Thoracic aorta (tissue), 2 donors: ENCODE measurements at places on chromosomes 11 and 22.

GRCh38 chr11:131064373-131064991 lies 148.2 kb upstream of the SNX19 start:
- no peaks in the 10 kb centered on the region for H3K4me1 ChIP-seq
- H3K27me3 ChIP-seq = no peaks in the 10 kb centered on the region
- no peak overlapping the region for H3K4me3 ChIP-seq
- no peaks in the 10 kb centered on the region for H3K36me3 ChIP-seq

GRCh38 chr11:15967966-15968365 lies 388.4 kb downstream of the SOX6 start:
- H3K4me3 ChIP-seq = no peak overlapping the region
- peak overlapping the region; percentile 19 for H3K27ac ChIP-seq
- H3K36me3 ChIP-seq = no peaks in the 10 kb centered on the region
- no peak for DNase-seq
- H3K27me3 ChIP-seq = no peaks in the 10 kb centered on the region

DNA sequence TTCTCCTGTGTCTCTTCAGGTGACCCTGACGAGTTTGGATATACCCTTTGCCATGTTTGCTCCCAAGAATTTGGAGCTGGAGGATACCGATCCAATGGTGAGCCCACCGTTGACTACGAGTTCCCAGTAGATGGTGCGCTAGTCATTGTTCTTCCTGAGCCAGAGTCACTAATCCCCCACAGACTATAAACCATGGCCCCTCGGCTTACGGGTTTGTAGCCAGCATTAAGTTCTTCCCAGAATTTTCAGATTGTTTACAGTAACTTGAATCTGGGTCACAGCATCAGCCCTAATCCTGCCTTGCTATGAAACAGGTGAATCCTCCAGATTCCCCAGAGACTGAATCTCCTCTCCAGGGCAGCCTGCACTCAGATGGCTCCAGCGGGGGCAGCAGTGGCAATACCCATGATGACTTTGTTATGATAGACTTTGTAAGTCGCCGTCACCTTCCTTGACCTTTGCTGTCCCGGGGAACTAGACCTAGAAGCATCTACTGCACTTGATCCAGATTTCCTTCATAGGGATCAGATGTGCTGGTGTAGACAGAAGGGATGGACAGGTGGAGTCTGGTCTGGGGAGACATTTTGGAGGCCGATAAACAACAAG lies 31.8 kb downstream of the ARHGAP1 start:
- no peak overlapping the region for H3K4me3 ChIP-seq
- H3K36me3 ChIP-seq = peaks cover 64% of the 10 kb centered on the region
- DNase-seq = no peak
- no peaks in the 10 kb centered on the region for H3K27me3 ChIP-seq
- H3K4me1 ChIP-seq = peaks cover 11% of the 10 kb centered on the region

DNA sequence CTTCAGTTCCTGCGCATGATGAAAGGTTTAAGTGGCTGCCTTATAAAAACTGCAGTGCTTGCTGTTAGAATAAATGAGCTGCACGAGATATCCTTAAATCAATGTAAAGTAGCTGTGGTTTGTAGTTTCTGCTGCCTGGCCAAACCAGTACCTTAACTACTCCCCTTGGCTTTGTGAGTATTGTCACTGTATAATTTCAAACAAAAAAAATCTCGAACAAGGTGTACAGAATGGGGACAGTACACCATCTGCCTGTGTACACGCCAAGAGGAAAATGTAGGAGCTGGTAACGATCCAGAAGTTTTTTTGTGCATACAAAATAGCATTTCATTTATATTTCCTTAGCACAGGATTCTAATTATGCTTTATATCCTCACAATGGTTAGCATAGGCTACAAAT lies 20.6 kb upstream of the NDUFC2 start:
- H3K4me3 ChIP-seq = no peak overlapping the region
- peaks cover 5% of the 10 kb centered on the region for H3K36me3 ChIP-seq
- DNase-seq = no peak
- H3K4me1 ChIP-seq = no peaks in the 10 kb centered on the region
- H3K27ac ChIP-seq = no peak overlapping the region

- no peak overlapping the region for H3K27ac ChIP-seq
- no peaks in the 10 kb centered on the region for H3K36me3 ChIP-seq
- H3K27me3 ChIP-seq = no peaks in the 10 kb centered on the region
- no peak for DNase-seq
- no peak overlapping the region for H3K4me3 ChIP-seq
- H3K4me1 ChIP-seq = no peaks in the 10 kb centered on the region
Observed at GRCh38 chr11:119659971-119660723, 68.9 kb downstream of the NECTIN1 start.

GRCh38 chr11:10622957-10623791 lies 54.7 kb upstream of the LYVE1 start:
- peaks cover 89% of the 10 kb centered on the region for H3K4me1 ChIP-seq
- H3K4me3 ChIP-seq = no peak overlapping the region
- no peaks in the 10 kb centered on the region for H3K27me3 ChIP-seq
- no peak for DNase-seq

- H3K36me3 ChIP-seq = peaks cover 24% of the 10 kb centered on the region
- no peaks in the 10 kb centered on the region for H3K4me1 ChIP-seq
- no peak for DNase-seq
- no peak overlapping the region for H3K4me3 ChIP-seq
Observed at GRCh38 chr22:27984723-27985122, 65.7 kb upstream of the PITPNB start.

DNA sequence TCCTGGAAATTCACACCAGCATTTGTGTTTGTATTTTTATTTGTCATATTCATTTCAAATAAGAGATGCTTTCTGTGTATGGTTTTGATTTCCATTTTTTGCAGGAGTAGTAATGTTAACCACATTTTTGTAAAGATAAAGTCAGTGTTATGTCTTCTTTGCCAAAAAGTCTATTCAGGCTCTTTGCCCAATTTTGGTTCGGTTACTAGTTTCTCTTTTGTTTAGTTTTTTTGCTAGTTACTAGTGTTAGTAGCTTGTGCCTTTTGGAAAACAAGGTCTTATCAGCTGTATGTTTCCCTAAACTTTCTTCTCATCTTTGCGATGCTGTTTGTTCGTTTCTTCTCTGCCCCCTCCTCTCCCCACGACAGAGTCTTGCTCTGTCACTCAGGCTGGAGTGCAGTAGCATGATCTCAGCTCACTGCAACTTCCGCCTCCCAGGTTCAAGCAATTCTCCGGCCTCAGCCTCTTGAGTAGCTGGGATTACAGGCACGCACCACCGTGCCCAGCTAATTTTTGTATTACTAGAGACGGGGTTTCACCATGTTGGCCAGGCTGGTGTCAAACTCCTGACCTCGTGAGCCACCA lies 112.3 kb upstream of the GRK3 start:
- H3K4me1 ChIP-seq = peaks cover 41% of the 10 kb centered on the region
- no peak for DNase-seq
- H3K27me3 ChIP-seq = no peaks in the 10 kb centered on the region
- peak overlapping the region; percentile 40 for H3K4me3 ChIP-seq

DNA sequence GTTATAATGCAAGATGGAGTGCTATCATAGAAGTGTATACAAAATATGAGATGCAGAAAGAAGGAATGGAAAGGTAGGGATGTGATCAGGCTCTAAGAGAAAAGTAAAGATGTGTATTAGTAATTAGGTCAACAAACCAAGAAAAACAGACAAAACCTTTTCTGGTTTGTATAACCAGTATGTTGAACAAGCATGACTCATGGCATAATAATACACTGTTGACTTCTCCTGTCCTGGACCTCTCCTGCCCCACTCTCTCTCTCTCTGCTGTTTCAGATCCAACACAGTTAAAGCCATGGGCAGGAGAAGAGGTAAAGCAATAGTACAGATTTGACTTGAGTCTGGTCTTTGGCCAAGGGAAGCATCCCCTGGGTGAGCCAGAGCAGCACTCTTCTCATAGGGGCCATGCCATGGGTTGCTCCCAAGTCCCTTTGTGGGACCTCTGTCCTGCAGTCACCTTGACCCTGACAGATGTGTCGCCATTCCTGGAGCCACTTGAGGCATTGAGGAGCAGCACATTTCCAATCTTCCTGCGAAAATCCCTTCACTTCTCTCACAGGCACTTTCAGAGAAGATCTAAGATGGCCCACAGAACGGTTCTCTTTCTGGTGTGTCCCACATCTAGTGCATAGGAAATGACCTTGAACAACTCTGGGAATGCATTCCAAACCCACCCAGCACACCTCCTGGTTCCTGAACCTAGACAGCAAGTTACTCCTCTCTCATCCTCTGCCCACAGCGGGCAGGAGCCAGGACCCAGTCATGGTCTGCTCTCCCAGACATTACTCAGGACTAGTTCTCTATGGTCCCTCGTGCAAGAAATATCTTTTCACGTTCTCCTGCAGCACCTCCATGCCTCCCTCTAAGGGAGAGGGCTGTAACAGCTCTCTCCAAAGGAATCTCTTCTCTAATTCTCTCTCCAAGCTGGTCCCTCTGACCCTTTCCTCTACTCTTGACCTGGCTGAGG lies 58.2 kb upstream of the PRSS23 start:
- H3K27me3 ChIP-seq = no peaks in the 10 kb centered on the region
- H3K4me3 ChIP-seq = no peak overlapping the region
- H3K4me1 ChIP-seq = peaks cover 40% of the 10 kb centered on the region
- DNase-seq = no peak
- H3K36me3 ChIP-seq = no peaks in the 10 kb centered on the region

DNA sequence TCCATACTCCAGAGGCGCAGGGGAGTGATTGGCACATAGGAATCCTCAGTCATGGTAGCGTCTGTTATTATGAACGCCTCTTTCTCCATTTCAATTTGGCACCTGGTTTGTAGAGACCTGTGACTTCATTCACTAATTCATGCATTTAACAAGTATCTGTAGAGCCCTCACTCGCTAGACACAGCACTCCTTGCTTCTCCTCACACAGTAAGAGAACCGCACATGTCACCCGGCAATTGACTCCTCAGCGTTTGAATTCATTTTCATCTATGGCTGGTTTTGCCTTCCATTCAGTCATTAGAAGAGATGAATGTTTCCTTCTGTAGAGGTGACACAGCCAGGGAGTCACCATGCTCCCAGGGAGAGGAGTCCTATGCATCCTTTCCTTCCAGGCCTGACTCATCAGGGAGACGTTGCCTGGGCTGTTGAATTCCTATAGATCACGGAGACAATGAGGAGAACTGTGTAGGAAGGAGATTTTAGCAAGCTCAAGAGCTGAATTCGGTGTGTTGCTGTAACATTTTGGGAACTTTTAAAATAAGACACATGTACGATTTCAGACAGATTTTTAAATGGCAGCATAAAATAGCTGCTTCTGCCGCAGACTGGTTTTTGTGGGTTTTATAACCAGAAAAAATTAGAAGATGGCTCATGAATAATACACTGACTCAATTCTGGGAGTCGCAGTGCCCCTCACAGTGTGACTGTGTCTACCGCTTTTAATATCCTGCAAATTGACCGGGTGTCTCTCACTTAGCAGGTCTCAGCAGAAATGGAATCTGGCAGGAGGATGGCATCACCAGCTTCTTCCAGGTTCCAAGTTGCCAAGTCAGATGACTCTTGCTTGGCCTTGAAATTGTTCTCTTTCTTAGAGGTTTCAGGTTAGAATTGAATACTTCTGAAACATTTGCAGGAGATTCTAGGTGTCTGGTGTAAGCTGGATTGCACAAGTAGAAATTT lies 44.4 kb upstream of the CLMP start:
- H3K36me3 ChIP-seq = no peaks in the 10 kb centered on the region
- H3K27me3 ChIP-seq = no peaks in the 10 kb centered on the region
- H3K4me1 ChIP-seq = no peaks in the 10 kb centered on the region
- H3K4me3 ChIP-seq = no peak overlapping the region

DNA sequence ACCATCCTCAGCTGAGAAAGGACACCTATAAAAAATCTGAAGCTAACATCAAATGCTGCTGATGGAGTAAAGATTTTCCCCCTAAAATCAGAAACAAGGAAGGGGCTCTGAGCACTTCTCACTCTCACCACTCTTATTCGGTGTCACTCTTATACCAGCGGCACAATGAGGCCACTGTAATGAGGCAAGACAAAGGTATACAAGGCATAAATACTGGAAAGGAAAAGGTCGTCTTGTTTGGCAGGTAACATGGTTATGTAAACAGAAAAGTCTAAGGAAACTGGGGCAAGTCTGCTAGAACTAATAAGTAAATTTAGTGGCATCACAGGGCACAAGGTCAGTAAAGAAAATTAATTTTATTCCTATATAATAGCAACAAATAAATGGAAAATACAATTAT lies 8.1 kb upstream of the MOB2 start:
- H3K4me1 ChIP-seq = no peaks in the 10 kb centered on the region
- no peak overlapping the region for H3K4me3 ChIP-seq
- no peaks in the 10 kb centered on the region for H3K36me3 ChIP-seq
- H3K27me3 ChIP-seq = no peaks in the 10 kb centered on the region
- H3K27ac ChIP-seq = no peak overlapping the region

- no peaks in the 10 kb centered on the region for H3K27me3 ChIP-seq
- no peak overlapping the region for H3K27ac ChIP-seq
- no peaks in the 10 kb centered on the region for H3K36me3 ChIP-seq
Observed at GRCh38 chr11:33411751-33412150, 154.6 kb downstream of the HIPK3 start.

DNA sequence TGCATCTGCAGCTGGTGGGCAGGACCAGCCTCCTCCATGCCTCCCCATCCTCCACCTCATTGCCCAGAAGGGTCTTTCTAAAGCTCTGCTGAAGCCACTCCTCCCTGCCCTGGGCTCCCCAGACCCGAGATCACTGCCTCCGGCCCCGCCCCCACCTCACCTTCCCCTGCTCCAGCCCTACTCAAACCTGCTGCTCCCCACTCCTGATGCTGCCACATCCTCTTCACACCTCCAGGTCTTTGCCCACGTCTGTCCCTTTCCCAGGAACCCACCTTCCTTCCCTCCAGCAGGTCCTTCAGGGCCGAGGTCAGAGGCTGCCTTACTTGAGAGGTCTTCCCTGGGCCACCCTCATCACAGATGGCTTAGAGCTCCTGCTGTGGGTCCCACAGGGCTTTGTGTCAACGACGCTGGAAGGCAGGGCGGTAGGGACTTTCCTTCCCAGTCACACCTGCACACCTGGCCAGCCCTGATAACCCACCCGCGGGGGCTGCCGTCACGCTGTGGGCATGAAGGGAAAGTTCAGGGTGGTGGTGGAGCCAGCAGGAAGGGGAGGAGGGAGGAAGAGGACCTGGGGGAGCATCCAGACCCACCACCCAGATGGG lies 11.9 kb downstream of the WNT7B start:
- peaks cover under 1% of the 10 kb centered on the region for H3K27me3 ChIP-seq
- H3K36me3 ChIP-seq = no peaks in the 10 kb centered on the region
- no peak overlapping the region for H3K27ac ChIP-seq
- H3K4me1 ChIP-seq = no peaks in the 10 kb centered on the region
